ENCODE measurements at places on chromosomes 3 and 15. TPM values are rescaled to one million over a fixed set of nuclear protein-coding genes. Genes with fewer than 3 reads are reported as not detected.

- peaks cover 20% of the 10 kb centered on the region for H3K4me1 ChIP-seq
- H3K36me3 ChIP-seq = no peaks in the 10 kb centered on the region
- H3K4me3 ChIP-seq = peak overlapping the region; percentile 97
- no peaks in the 10 kb centered on the region for H3K27me3 ChIP-seq
- peak; percentile 66 for DNase-seq
- peak overlapping the region; percentile 87 for H3K27ac ChIP-seq
Observed at GRCh38 chr15:68054628-68055223, 611 bp downstream of the PIAS1 start.

DNA sequence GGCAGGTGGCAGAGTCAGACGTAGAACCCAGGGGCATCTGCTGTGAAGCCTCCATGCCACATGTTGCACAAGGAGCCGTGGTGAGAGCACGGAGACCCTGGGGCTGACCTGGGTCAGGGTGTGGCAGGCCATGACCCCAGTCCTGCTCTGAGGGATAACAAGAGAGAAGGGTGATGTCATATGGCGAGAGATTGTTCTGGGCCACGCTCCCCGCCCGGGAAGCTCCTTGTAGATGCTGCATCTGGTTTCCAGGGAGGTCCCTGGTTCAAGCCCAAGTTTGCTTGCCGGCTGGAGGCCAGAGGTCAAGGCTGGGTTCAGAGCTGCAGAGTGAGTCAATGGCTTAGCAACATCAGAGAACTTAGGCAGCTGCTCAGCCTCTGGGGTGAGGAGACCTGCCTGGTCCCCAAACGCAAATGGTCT is 17.3 kb downstream of the FGD5 start:
- H3K27me3 ChIP-seq = no peaks in the 10 kb centered on the region
- H3K27ac ChIP-seq = peak overlapping the region; percentile 31
- H3K36me3 ChIP-seq = no peaks in the 10 kb centered on the region

DNA sequence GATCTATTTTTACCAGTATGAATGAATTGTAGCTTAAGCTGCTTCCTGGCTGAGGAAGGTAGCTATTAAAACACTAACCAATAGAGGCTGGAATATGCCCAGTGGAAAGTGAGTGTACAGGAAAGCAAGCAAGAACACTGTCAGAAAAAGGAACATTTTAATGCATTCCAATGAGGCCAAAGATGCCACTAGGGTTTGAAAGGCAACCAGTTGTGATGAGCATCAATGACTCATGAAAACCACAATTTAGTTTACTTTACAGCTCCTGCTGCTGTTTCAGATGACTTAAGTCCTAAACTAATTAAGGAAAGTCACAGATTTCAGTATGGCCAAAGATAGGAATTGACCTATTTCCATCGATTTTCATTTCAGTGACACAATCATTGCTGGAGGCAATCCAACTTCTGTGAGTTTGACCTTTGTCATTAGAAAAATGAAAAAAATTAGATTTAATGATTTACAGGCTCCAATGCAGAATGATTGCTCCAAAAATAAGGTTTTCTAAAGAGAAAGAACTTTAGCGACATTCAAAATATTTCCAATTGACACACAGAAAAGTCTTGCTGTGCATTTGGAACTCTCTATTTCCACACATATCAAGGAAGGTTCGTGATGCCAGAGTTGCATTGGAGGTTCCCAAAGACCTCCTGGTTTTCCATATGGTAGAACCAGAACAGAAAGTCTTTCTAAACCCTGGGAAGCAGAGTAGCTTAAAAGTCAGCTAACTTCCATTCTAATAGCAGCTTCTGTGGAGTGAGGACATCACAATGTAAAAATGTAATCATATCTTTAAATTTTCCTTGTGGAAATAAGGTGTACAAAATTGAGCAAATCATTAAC is 103.0 kb downstream of the SUCNR1 start:
- H3K27ac ChIP-seq = no peak overlapping the region
- no peaks in the 10 kb centered on the region for H3K27me3 ChIP-seq
- DNase-seq = no peak
- H3K4me1 ChIP-seq = peaks cover 3% of the 10 kb centered on the region
- no peak overlapping the region for H3K4me3 ChIP-seq
- no peaks in the 10 kb centered on the region for H3K36me3 ChIP-seq

GRCh38 chr3:34646911-34647460 is 848.6 kb downstream of the PDCD6IP start:
- no peaks in the 10 kb centered on the region for H3K36me3 ChIP-seq
- no peak overlapping the region for H3K27ac ChIP-seq
- no peak for DNase-seq
- H3K27me3 ChIP-seq = no peaks in the 10 kb centered on the region
- H3K4me3 ChIP-seq = no peak overlapping the region

The BCHE gene
- 37.1 TPM for total RNA-seq

- H3K4me1 ChIP-seq = peaks cover 42% of the 10 kb centered on the region
- H3K27me3 ChIP-seq = no peaks in the 10 kb centered on the region
Observed at GRCh38 chr3:66466606-66467270, 34.1 kb downstream of the LRIG1 start.

The VWA5B2 gene
- not detected for total RNA-seq

The ILDR1 gene
- total RNA-seq = not detected

GRCh38 chr15:31468911-31469785 is 142.5 kb downstream of the KLF13 start:
- H3K27ac ChIP-seq = no peak overlapping the region
- H3K4me3 ChIP-seq = no peak overlapping the region
- H3K4me1 ChIP-seq = peaks cover 17% of the 10 kb centered on the region

The CTXN2 gene
- total RNA-seq = not detected

GRCh38 chr15:100132309-100132708 is 209.5 kb downstream of the ADAMTS17 start:
- no peak overlapping the region for H3K4me3 ChIP-seq
- H3K36me3 ChIP-seq = no peaks in the 10 kb centered on the region
- no peaks in the 10 kb centered on the region for H3K27me3 ChIP-seq

GRCh38 chr3:18745472-18745871 is 320.3 kb upstream of the SATB1 start:
- H3K27ac ChIP-seq = no peak overlapping the region
- DNase-seq = peak; percentile 6
- no peaks in the 10 kb centered on the region for H3K27me3 ChIP-seq
- H3K36me3 ChIP-seq = no peaks in the 10 kb centered on the region
- no peak overlapping the region for H3K4me3 ChIP-seq

DNA sequence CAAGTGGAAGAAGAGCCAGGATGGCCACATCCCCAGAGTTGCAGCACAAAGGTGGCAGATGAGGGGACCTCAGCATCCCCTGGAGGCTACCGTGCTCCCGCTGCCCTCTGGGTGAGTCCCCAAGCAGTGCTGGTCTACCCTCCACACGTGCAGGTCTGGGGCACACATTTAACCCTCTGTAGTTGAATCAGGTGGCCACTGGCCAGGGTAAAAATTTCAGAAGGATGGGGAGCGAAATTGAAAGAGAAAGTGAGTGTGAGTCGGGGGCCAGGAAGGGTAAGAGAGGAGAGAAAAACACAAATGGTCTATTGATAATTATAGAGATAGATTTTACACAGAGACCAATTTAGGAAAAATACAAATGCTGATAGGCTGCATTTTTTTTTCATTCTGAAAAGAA is 139.5 kb upstream of the EIF1B start:
- H3K36me3 ChIP-seq = no peaks in the 10 kb centered on the region
- no peaks in the 10 kb centered on the region for H3K27me3 ChIP-seq
- H3K4me1 ChIP-seq = peaks cover 7% of the 10 kb centered on the region
- no peak overlapping the region for H3K4me3 ChIP-seq

DNA sequence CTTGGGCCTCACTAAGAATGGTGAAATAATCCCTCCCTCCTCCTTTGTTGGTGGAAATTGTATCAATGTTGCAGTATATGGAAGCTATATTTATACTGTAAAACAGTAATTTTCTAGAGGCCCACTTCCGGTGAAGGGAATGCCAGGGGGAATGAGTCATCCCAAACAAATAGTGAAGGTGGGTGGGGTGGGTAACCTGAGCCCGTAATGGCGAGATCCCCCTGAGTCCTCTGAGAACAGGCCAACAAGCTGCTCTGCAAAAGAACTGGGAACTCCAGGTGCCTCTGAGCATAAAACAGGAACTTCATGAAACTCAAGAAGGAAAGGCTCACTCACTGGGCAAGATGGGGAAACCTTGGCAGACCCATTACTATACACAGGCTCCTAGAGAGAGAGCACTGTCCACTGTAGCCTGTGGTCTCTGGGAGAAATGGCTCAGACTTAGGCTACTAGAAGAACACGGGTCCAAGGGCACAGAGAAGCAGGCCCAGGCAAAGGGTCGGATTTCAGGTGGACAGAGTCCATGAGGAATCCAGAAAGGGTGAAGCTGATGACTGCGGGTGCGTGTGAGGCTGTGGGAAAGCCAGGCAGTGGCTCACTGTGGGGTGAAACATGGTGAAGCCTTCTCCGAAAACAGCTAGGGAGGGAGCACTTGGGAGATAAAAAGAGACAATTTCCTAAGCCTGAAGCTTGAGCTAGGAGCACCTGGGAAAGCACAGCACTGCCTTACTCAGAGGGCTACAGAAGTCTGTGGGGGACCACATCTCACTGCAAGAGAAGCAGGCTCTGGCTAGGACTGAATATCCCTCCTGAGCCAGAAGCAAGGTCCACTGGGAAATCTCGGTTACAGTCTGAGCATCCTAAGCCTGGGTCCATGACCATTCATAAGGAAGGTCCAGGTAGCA is 19.8 kb downstream of the LARP6 start:
- H3K27ac ChIP-seq = peak overlapping the region; percentile 92
- no peak overlapping the region for H3K4me3 ChIP-seq
- peaks cover 40% of the 10 kb centered on the region for H3K4me1 ChIP-seq
- DNase-seq = no peak

- no peaks in the 10 kb centered on the region for H3K4me1 ChIP-seq
- no peak for DNase-seq
- H3K36me3 ChIP-seq = no peaks in the 10 kb centered on the region
- no peaks in the 10 kb centered on the region for H3K27me3 ChIP-seq
Observed at GRCh38 chr3:35776346-35776745, 137.0 kb downstream of the ARPP21 start.

DNA sequence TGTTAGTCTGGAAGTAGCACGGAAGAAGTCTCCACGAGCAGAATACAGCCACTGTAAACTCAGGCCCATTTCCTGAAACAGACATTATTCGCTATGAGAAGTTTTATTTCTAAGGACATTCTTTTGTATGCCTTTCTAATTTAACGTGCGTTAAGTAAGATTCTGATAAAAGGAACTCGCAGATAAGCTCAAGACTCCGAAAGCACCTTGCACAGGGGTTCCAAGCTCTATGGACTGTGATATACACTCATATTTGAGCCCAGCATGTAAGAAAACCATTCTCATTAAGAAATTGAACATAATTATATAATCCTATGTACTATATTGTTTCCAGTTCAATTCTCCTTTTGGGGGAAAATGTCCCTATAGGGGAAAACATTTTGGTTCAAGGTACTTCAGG is 28.4 kb downstream of the TFRC start:
- DNase-seq = no peak
- no peak overlapping the region for H3K27ac ChIP-seq
- H3K4me3 ChIP-seq = no peak overlapping the region
- H3K4me1 ChIP-seq = no peaks in the 10 kb centered on the region
- H3K36me3 ChIP-seq = peaks cover 100% of the 10 kb centered on the region

GRCh38 chr3:177110895-177111294 is 86.4 kb downstream of the TBL1XR1 start:
- peaks cover 33% of the 10 kb centered on the region for H3K4me1 ChIP-seq
- no peaks in the 10 kb centered on the region for H3K27me3 ChIP-seq
- DNase-seq = no peak

The LCTL gene
- not detected for total RNA-seq

DNA sequence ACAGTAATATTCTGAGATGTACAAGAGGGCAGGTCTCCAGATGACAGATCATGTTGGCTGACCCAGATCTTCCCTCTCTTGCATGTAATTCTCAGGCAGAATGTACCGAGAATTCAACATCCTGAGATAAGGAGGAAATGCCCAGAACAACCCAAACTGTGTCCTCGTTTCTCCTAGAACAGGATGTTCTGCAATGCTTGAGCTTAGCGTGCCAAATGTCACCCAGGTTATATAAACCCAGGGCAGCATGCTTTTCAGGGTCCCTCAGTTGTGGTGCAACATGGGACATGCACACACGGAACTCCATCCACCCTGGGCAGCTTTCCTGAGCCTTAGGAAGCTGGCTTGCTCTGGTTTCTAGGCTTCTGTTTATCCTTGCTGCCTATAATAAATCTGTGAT is 102.1 kb upstream of the CMC1 start:
- no peak overlapping the region for H3K4me3 ChIP-seq
- no peak for DNase-seq
- H3K4me1 ChIP-seq = peaks cover 22% of the 10 kb centered on the region
- H3K36me3 ChIP-seq = no peaks in the 10 kb centered on the region

The WDR6 gene
- 91.2 TPM for total RNA-seq

The ZNF619 gene
- total RNA-seq = 4.8 TPM

GRCh38 chr15:98856532-98856907 is 151.1 kb downstream of the PGPEP1L start:
- H3K4me1 ChIP-seq = peaks cover 70% of the 10 kb centered on the region
- no peak overlapping the region for H3K4me3 ChIP-seq
- H3K27me3 ChIP-seq = no peaks in the 10 kb centered on the region

The TMEM158 gene
- total RNA-seq = 0.31 TPM

DNA sequence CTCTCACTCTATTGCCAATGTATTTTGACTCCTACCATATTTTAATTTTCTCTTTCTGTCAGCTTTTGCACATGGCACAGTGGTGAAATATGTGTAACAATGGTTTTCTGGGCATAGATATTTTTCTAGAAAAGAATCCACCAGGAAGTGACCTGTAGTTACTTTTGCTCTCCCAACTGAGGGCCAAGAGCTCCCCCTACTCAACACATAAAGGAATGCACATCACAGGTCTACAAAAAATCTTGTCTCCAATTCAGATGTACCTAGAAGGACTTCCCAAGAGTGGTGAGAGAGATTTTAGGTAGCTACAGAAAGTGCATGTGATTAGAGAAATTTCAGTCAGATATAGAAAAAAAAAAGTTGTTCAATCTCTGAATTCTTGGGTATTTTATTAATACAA is 15.6 kb downstream of the CPA3 start:
- DNase-seq = no peak
- H3K4me3 ChIP-seq = no peak overlapping the region
- H3K4me1 ChIP-seq = no peaks in the 10 kb centered on the region
- no peaks in the 10 kb centered on the region for H3K36me3 ChIP-seq
- no peaks in the 10 kb centered on the region for H3K27me3 ChIP-seq
- no peak overlapping the region for H3K27ac ChIP-seq

The LHFPL4 gene
- not detected for total RNA-seq

GRCh38 chr3:112448939-112449338 is 50.3 kb downstream of the BTLA start:
- peaks cover 14% of the 10 kb centered on the region for H3K4me1 ChIP-seq
- H3K36me3 ChIP-seq = no peaks in the 10 kb centered on the region

GRCh38 chr15:65920825-65921309 is 51.6 kb downstream of the RAB11A start:
- no peaks in the 10 kb centered on the region for H3K36me3 ChIP-seq
- H3K27me3 ChIP-seq = no peaks in the 10 kb centered on the region
- no peak overlapping the region for H3K27ac ChIP-seq
- DNase-seq = no peak

Data from heart left ventricle (tissue), 16 donors.